Uterus (tissue), 4 donors: ENCODE measurements at places on chromosomes 2 and 18. TPM values are rescaled to one million over a fixed set of nuclear protein-coding genes. Genes with fewer than 3 reads are reported as not detected.
A peak's percentile ranks its signal among the peaks of the same experiment; 100 is the strongest.

DNA sequence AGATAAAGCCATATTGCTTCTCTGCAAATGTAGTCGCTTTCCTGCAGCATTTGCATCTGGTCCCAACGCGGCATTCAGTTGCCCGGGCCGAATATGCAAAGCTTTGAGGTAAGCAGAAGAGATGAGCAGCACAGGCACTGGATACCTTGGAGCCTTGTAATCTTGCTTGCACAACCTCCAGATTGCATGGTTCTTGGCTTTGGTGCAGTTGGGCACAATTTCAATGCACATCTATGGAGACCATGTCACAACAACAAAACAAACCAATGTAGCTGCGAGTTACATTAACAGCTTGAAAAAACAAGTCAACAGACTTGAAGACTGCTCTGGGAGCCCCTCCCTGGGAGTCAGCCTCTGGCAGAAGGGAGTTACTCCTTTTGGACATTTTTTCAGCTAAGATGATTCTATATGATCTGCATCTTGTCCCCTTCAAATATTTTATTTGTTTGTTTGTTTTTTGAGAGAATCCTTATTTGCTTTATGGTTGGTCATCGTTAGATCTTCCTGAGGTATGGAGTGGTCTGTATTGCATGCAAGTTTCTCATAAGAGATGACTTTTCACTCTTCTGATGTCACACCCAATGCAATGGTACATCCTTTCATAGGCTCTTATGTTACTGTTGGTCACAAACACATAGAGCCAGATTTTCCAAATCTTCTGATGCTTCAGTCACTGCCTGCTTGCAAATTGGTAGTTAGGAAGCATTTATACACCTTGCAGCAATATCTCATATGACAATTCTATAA lies 113.5 kb downstream of the EFEMP1 start:
- DNase-seq = peak; percentile 58

DNA sequence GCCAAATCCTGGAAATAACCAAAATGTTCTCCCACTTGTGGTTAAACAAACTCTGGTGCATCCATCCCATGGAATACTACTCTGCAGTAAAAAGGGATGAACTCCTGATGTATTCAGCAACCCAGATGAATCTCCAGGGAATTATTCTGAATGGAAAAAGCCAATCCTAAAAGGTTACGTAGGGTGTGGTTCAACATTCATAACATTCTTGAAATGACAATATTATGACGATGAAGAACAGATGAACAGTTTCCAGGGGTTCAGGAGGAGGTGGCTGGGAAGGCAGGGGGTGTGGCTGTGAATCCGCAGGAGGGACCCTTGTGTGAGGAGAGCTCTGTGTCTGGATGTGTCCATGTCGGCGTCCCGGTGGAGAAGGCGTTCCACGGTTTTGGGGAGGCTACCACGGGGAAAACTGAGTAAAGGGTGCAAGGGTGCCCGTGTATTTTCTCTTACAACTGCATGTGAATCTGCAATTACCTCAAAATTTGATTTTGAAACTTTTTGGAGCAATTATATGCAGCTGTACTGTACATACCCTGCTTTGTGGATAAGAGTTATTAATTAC lies 47.3 kb downstream of the KCNG2 start:
- DNase-seq = no peak

DNA sequence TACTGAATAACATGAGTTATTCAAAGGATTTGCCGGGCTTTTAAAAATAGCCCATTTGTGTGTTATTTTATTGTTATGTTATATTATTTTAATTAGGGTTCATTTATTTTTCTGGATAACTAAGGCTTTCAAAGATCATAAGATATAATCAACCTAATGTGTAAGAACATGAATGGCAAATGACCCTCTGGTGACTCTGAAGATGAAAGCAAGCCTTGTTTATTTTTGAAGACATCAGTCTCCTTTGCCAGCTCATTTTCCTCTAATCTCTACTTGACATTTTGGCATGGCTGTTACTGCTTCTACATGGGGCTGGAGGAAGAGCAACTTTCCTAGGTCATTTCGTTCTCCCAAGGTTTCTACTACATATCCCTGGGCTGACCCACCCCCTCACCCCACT lies 10.6 kb downstream of the FAP start:
- no peak for DNase-seq

GRCh38 chr2:109459485-109459884 lies 154.3 kb downstream of the SEPTIN10 start:
- DNase-seq = no peak

TMEM17 gene
- total RNA-seq = not detected

- no peak for DNase-seq
These were observed 133.4 kb downstream of the SS18 start for GRCh38 chr18:25957017-25957416.

GRCh38 chr2:219001577-219002394 lies 8.6 kb upstream of the CRYBA2 start:
- DNase-seq = no peak

- DNase-seq = no peak
These were observed 267.7 kb upstream of the SPRED2 start for GRCh38 chr2:65700004-65700651.

GRCh38 chr2:118856330-118856977 lies 9.0 kb upstream of the EN1 start:
- DNase-seq = no peak

DNA sequence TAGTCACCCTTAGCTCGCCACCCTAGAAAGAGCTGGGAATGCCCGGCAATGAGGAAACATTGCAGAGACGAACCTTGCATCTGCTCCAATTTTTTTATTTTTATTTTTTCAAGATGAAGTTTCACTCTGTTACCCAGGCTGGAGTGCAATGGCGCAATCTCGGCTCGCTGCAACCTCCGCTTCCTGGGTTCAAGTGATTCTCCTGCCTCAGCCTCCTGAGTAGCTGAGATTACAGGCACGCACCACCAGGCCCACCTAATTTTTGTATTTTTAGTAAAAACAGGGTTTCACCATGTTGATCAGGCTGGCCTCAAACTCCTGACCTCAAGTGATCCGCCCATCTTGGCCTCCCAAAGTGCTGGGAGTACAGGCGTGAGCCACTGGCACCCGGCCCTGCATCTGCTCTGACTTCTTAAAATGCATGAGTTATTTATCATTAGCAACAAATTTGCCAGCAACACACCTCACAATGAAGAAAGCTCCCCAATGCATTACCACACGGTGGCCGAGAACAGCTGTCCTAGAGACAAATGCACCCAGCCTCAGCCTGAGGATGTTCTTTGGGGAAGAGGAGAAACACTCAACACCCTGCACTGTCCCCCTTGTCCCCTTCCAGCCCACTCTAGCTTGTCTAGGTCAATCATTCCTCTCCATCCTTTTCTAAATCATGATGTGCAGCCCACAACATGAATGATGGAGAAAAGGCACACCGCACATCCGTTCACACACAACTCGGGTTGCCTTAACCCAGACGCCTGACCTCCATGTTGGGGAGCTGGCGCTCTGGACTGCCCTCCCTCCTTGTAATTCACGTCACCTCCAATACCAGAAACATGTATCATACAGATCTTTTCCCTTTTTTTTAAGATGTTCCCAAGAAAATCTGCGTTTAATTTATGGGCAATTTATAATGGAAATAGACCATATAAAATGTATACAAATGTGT lies 46.9 kb downstream of the TTC32 start:
- DNase-seq = no peak

GRCh38 chr2:236120141-236120601 lies 48.0 kb downstream of the GBX2 start:
- DNase-seq = no peak

- peak; percentile 56 for DNase-seq
These were observed 27.2 kb downstream of the CLUL1 start for GRCh38 chr18:623761-624620.

DNA sequence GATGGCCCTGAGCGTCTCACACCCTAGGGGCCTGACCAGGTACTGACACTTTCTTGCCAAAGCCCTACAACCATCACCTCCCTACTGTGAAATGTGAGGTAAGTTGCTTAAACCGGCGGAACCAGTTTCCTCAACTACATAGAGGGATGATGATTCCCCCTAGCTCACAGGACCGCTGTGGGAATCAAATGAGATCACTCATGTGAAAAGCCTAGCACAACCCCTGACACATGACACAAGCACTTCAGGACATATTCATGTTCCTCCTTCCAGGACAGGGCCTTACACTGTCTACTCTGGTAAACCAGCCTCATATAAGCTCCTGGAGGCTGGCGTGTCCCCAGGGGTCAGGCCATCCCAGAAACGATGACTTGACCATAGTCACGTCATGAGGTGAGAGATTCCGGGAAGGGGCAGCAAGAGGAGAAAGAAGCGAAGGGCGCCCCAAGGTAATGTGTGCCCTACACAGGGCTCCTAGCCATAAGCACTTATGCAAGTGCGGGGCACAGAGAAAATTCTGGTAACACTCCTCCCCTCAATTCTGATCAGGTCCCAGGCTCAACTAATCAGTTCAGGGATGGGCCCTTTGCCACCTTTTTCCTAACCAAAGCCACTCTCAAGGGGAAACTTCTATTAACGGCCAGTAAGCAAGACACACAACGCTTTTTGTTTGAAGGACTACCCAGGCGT lies 49.5 kb downstream of the C2orf42 start:
- peak; percentile 60 for DNase-seq

DNA sequence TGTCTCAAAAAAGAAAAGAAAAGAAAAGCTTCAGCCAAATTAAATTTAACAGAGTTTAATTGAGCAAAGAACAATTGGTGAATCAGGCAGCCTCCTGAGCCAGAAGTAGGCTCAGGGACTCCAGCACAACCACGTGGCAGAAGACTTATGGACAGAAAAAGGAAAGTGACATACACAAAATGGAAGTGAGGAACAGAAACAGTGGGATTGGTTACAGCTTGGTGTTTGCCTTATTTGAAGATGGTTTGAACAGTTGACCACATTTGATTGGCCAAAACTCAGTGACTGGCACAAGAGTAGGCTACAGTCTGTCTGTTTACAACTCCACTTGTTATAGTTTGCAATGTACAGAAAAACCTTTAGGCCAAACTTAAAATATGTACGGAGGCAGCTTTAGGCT lies 83.1 kb downstream of the SOCS6 start:
- no peak for DNase-seq

DNA sequence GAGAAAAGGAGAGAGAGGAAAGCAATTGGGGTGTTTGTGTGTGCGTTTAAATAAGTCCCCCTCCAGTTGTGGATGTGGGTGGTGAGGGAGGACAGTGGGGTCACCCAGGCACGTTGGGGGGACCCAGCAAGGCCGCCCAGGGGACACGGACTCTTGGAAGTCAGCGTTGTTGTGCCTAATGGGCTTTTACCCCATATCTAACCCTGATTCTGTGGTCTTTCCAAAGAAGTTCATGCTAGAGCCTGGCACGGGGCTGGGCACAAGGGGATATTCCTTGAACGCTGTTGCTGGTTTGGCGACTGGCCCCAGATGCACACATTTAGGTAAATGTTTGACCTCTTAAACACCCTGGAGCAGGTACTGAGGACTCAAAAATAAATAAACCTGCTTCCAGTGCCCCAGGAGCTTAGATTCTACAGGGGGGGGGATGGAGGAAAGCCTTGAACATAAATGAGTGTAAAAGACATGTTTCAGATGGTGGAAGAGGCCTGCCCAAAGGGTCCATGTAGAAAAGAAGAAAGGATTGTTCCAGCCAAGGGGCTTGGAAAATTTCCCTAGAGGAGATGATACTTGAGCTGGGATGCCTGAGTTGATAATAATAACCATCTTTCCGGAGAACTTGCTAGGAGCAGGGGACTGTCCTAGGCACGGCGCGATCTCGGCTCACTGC lies 97.7 kb upstream of the SIX3 start:
- DNase-seq = no peak

DNA sequence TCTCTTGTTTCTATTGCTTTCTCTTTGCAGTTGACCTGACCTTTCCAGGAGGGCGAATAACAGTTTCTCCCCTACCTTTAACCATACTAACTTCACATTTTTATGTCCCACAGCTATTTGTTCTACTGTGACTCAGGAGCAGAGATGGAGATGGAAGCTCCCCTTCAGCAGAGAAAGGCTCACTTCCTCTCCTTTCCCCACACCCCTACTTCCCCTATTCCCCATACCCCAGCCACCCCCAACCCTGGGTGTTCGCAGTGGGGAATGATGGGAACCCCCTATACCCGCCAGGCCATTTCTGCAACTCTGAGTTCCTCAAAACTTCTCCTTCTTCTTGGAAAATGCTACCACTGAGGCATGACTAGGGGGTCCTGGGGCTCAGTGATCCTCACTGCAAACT lies 285.4 kb upstream of the MGAT5 start:
- no peak for DNase-seq

ITGA4 gene
- 4.6 TPM for total RNA-seq

ST8SIA5 gene
- total RNA-seq = 0.76 TPM

GAL3ST2 gene
- 0.29 TPM for total RNA-seq

GRCh38 chr18:28113271-28114029 lies 63.5 kb downstream of the CDH2 start:
- no peak for DNase-seq

PIK3C3 gene
- 57.6 TPM for total RNA-seq

GRCh38 chr18:33802955-33803354 lies 224.9 kb downstream of the ASXL3 start:
- DNase-seq = no peak

- peak; percentile 27 for DNase-seq
These were observed 206.8 kb upstream of the HDAC4 start for GRCh38 chr2:239607517-239608191.

DNA sequence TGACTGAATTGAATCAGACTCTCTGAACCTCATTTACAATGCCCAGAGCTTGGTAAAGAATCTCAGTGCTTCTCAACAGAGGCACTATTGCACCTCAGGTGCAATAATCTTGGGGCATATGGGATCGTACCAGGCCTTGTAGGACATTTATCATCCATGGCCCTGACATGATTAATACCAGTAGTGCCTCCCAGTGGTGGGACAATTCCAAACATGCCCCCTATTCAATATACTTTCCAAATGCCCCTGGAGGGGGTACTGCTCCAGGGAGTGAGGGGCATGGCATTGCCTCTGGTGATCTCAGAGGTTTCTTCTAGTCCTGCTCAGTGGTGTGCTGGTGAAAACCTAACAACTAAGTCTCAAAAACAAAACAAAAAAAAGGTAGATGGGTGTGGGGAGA lies 174.9 kb upstream of the SMAD2 start:
- no peak for DNase-seq

DNA sequence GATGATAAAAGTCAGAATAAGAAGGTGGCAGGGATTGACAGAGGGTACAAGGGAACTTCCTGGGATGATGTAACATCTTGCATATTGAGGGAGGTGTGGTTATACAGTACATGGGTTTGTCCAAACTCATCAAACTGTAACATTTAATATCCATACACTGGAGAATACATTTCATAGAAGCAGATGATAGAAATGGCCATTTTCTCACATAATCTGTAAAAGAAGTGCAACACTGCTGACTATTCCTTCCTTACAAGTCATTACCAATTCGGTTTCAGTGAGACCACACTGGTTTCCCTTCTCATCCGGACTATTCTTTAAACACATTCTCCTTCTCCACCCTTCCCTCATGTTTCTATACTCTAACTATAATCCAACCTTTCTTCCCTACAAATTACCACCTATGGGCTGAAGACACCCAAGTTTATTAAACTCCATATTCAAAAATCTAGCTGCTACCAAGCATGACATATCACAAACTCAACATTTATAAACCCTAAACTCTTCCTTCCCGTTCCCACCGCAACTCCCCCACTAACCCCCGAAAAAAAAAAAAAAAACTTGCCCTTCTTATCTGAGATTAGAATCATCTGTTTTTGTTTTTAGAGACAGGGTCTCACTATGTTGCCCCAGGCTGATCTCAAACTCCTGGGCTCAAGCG lies 1.6 kb downstream of the COX7A2L start:
- no peak for DNase-seq

CAPG gene
- 60.0 TPM for total RNA-seq

HOXD8 gene
- total RNA-seq = 49.8 TPM

CCDC85A gene
- 23.2 TPM for total RNA-seq

BAZ2B gene
- 146 TPM for total RNA-seq

REG3A gene
- not detected for total RNA-seq
